DMS79 (cell line): ENCODE measurements at places on chromosomes 11 and 22.

- no peak for DNase-seq
Observed at GRCh38 chr11:4467811-4468606, 14.4 kb upstream of the OR52K1 start.

DNA sequence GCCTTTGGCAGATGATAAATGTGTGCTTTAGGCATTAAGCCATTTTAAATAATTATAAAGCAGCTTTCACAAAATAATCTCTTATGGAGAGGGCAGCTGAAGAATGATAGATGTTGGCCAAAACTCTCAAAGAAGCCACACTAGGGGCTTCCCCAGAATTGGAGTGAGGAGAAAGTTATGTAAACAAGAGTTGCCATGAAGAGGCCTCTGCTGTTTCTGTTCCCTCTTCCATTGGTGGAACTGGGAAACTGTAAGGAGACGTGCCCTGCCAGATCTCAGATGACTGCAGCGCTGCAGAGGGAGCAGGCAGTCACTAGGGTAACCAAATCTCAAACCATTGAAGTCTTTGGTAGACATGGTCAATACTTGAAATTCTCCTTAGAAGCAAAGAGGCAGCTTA lies 19.4 kb upstream of the APLP2 start:
- DNase-seq = no peak

- no peak for DNase-seq
Observed at GRCh38 chr22:37457093-37457893, 28.9 kb downstream of the MFNG start.

- no peak for DNase-seq
Observed at GRCh38 chr11:86442420-86442819, 67.7 kb downstream of the CCDC81 start.

DNA sequence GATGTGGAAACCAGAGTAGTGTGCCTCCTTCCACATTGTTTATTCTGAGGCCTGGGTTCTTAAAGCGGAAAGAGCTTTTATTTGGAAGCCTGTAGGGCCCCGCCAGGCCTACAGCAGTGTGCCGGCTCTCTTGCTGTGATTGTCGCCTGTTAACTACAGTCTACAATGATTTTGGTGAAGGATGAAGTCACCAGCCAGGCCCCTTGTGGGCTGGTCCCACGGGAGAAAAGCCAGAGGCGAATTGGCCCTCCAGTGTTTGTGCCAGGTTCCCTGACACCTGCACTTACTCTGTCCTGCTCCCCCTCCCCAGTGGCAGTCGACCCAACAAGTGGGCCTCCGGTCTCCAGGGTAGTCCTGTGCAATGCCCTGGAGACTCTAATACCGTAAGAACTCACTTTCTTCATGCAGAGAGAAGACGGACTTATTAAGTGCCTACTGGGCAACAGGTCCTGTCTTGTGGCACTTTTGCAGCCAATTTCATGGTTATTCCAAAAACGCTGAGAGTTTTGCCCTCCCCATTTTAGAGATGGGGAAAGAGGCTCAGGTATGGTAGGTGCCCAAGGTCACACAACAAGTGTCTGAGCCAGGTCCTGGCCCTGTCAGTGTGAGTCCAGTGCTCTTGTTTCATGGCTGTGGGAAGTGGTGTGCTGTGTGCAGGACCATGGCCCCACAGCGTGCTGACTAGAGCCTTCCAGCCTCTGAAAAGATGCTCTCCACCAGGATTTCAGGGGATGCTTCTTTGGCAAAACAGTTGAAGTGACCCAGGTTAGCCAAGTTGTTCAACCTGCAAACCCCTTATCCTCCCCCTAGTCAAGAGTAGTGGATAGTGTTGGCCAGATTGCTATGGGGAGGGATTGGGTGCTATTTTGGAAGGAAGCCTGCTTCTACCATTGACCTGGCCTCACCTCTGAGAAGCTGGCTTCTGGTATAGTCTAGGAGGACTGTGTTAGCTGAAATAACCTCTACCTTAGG lies 1.4 kb downstream of the MICAL2 start:
- DNase-seq = no peak

DNA sequence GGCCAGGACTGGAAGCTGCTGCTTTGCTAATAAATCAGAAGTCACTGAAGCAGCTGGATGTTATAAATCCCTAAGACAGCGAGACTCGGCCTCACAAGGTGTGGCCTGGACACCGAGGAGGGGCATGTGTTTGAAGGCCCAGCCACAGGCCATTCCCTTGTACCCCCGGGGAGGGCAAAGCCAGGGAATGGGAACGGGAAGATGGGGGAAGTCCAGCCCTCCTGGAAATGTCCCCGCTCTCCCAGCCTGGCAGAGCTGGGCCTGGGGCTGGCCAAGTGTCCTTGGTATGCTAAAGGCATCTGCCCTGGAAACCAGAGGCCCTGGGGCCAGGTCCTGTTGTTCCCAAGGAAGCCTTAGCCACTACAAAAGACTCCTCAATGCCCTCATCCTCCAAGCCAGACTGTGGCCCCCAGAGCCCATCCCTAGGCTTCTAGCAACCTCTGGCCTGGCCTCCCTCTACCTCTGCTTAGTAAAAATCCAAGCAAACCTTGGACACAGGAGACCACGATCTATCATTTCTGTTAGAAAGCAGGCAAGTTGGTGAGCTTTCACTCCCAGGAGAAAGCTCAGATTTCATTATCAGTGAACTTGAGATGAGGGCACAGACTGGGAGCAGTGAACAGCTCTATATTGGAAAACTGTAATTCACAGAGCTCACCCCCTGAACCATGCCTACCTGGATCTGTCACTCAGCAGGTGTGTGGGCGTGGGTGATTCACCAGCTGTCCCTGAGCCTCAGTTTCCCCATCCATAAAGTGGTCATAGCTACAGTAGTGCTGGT lies 11.0 kb downstream of the CHST1 start:
- no peak for DNase-seq

GRCh38 chr11:117096201-117096991 lies 1.8 kb downstream of the SIK3 start:
- DNase-seq = no peak

DNA sequence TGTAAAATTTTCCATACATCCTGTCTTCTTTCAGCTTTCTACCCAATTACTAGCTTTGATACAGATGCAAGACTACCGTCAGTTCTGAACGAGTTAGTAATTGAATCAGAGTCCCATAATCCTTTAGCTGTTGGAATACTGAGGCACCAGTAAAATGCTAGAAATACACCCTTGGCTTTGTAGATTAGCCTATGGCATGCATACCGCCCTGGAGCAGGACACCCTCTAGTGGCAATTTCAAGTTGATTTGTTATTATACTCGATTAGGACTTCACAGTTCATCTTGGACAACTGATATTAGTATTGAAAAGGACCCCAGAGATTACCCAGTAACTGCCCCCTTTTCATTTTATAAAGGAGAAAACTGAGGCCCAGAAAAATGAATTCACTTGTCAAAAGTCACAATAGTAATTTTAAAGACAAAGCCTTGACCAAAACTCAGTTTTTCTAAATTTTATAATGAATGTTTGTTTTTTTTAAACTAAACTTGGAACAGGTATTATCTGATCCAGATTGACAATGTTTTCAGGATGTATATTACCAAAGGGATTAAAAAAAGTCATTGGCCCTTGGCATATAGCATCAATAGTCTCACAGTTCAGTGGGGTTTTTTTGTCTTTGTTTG lies 72.6 kb downstream of the HIPK3 start:
- no peak for DNase-seq

GRCh38 chr11:85809191-85809590 lies 1.8 kb downstream of the SYTL2 start:
- DNase-seq = no peak

DNA sequence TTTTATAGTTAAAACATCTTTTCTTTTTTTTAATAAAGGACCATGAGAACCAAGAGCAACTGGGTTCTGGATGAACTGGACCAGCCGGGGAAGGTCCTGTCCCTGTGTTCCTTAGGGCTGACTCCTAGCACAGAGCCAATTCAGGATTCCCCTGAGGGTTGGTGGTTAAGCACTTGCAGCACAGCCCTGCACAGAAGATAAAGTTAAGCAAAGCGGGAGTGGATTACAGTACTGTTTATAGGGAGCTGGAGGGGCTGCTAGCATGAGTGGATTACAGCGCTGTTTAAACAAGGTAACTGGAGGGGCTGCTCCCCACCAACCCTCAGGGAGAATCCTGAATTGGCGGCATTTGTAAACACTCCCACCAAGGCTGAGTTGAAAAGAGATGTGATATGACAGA lies 90.6 kb downstream of the CELSR1 start:
- DNase-seq = peak; percentile 59

DNA sequence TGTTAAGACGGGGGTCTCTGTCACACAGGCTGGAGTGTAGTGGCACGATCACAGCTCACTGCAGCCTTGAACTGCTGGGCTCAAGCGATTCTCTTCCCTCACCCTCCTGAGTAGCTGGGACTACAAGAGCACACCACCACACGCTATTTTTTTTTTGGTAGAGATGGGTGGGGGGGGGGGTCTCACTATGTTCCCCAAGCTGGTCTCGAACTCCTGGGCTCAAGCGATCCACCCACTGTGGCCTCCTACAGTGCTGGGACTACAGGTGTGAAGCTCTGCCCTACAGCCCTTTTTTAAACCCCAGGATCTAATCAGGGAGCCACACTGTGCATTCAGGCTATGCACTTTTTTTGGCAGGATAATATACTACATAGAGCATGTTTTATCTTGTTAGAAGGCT lies 1.4 kb upstream of the DHCR7 start:
- no peak for DNase-seq

DNA sequence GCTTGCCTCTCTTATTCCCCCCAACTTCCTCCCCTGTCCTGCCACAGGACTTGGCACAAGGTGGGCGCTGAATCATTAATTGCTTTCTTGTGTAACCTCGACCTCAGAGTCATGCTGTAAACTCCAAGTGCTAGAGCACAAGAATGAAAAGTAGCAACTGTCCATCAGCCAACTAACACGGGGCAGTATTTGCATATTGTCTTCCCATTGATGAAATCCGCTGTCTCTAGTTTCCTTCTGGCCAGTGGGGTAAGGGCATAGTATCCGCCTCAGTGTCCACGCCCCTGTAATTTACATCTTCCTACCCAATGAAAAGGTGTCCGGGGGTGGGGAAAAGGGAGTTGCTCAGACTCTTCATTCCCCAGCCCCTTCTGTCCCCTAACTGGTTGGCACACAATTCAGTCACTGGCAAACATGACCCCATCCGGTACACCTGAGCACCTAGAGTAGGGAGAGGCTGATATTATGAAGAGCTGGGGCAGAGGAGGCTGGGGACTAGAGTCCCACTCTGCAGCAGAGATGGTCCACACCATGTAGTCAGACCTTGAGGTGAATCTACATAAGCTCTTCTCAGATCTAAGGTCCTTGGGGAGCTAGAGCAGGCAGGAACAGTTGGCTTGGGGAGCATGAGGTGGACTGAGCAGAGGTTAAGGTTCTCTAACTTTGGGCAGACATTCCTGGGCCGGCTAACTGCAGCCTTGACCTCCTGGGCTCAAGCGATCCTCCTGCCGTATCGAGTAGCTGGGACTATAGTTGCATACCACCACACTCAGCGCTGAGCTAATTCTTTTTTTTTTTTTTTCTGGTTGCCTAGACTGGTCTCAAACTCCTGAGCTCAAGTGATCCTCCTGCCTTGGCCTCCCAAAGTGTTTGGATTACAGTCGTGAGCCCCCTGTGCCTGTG lies 6.8 kb upstream of the GGA1 start:
- DNase-seq = no peak

GRCh38 chr11:95344932-95345642 lies 114.1 kb upstream of the SESN3 start:
- no peak for DNase-seq

DNA sequence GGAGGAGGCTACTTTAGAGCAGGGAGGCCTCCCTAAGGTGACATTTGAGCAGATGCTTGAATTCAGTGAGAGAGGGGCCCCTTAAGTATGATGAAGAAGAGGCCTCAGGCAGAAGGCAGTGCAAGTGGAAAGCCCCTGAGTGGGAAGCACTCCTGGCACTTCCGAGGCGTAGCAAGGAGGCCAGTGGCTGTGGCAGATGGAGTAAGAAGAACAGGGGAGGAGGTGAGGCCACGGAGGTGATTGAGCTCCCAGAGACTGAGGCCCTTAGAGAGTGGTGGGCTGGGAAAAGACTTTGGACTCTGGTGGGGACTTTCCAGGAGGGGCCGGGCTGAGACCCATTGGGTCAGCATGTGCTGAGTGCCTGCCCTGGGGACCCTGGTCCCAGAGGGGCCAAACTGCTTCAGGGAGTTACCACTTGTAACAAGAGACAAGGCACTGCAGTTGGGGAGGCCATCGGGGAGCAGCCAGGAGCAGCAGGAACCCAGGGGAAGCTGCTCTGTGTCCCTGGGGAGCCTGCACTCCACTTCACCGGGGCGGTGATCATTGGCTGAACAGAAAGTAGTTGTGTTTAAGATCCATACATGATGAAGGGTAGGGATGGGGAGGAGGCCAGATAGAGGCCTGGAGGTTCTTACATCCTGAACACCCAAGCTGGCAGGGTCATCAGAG lies 2.5 kb upstream of the CENPM start:
- DNase-seq = no peak

GRCh38 chr11:45997599-45997998 lies 75.1 kb downstream of the LARGE2 start:
- DNase-seq = no peak

- DNase-seq = no peak
Observed at GRCh38 chr11:45739866-45740265, 65.1 kb upstream of the SLC35C1 start.

DNA sequence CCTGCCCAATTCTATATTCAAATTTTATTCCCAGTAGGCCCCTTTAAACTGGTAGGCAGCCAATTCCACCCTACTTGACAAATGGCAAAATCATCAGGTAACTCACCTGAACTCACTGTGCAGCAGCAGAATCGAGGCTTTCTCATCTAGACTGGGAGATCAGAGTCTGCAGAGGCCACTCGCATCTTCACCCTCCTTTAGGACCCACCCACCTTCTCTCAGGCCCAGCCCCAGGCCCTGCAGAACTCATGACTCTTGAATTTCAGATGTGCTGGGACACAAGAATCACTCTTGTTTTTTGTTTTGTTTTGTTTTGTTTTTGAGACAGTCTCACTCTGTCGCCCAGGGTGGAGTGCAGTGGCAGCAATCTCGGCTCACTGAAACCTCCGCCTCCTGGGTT lies 38.8 kb downstream of the MICAL3 start:
- DNase-seq = no peak

GRCh38 chr11:86696004-86696403 lies 23.6 kb upstream of the ME3 start:
- no peak for DNase-seq

GRCh38 chr22:26585104-26585790 lies 4.7 kb downstream of the TPST2 start:
- DNase-seq = peak; percentile 72

DNA sequence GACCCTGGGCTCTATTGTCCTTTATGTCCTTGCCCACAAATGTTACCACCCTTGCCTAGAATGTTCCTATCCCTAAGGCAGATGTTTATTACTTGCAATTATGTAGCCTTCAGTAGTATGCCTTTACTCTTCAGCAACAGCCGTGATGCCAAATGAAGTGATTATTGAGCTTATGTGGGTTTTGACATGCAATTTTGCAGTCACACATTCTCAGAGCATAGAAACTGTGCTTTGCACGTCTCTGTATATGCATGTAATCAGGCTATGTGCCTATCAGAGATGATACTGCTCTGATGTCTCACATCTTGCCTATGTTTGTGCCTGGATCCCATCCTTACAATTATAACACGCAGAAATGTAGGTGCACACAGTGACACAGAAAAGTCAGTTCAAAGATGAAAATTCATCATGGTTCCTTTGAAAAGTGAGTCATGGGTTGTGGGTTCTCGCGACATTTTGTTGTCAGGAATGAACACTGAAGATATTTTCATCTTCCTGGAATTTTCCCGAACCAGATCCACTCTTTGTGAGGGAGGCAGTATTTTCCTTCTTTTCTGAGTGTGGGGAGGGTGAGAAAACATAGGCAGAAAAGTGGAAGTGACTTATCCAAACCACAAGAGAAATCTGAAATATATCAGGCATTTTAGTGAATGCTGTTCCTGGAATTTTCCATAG lies 81.1 kb downstream of the BMAL1 start:
- no peak for DNase-seq

GRCh38 chr11:116037861-116038260 lies 533.6 kb upstream of the CADM1 start:
- DNase-seq = no peak
